ENCODE measurements at places on chromosomes 16 and 17.

DNA sequence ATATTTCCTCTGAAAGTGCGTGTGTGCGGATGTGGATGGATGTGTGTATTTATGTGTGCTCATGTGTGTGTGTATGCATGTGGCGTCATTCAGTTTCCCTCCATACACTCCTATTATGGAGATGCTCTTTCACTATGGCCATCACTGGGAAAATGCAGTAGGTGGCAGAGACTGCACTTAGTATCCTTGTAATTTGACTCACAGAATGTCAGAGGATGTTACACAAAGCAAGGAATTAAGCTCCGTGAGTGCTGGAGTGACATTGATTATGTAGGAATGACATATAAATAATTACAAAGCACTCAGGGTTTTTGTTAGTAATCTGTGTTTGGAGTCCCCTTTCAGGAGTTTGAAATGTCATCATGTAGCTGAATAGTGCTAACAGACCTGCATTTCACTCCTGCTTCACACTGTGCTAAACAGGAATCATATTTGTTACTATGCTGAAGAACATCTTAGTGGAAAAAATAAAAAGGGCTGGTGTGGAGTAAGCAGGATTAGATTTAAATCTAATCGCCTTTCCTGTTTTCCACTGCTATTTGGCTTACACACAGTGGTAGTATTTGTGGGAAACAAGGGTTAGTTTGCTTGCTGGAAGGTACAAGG is 59.6 kb downstream of the HS3ST4 start:
- DNase-seq, result no peak

DNA sequence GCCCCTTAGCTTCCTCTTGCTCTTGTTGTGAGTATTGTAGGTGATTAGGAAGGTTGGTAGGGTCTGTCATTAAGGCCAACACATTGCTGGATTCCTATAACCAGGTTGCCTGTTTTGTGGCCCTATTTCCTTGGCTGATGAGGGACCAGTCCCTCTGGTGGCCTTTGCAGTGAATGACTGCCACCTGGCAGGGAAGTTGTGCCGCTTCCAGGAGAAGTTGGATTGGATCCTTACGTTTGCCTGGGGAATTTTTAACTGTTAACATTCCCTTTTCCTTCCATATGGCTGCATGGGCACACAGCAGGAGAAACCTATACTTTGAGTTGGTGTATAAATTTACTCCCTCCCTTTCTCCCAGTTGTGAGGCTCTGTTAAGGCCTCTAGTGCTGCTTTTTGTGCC is 32.4 kb downstream of the LCMT1 start:
- DNase-seq, result no peak

DNA sequence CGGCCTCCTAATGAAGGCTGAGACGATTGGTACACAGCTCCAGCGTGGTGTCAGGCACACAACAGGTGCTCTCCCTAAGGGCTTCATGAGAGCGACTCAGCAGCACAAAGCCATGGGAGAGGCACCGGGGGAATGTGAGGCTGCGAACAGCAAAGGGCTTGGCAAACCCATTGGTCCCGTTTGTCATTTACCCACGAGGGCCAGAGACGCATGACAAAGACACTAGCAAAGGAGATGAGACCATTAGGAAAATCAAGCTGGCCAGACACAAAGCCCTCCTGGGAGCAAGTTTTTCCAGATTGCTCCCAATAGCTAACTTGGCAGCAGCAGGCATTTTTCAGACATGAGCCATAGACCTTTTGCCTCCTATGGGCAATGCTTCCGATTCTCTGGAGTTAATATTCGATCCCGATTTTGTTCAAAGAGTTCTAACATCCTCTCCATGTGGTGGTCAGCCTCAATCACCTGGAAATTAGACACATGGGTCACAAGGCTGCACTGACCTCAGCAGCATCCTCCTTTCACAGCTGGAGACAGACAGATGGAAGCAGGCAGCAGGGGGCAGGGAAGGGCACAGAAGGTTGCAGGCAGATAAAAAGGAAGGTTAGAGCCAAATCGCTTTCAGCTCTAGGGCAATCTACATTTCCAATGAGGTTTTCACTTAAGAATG is 38.2 kb downstream of the TK2 start:
- DNase-seq, result no peak

GRCh38 chr17:36475346-36475970 is 11.0 kb upstream of the ZNHIT3 start:
- no peak for DNase-seq

GRCh38 chr16:86902656-86903001 is 324.3 kb downstream of the FOXL1 start:
- no peak for DNase-seq

- DNase-seq, result no peak
Measured at GRCh38 chr16:1602285-1602684, 9.6 kb downstream of the IFT140 start.

DNA sequence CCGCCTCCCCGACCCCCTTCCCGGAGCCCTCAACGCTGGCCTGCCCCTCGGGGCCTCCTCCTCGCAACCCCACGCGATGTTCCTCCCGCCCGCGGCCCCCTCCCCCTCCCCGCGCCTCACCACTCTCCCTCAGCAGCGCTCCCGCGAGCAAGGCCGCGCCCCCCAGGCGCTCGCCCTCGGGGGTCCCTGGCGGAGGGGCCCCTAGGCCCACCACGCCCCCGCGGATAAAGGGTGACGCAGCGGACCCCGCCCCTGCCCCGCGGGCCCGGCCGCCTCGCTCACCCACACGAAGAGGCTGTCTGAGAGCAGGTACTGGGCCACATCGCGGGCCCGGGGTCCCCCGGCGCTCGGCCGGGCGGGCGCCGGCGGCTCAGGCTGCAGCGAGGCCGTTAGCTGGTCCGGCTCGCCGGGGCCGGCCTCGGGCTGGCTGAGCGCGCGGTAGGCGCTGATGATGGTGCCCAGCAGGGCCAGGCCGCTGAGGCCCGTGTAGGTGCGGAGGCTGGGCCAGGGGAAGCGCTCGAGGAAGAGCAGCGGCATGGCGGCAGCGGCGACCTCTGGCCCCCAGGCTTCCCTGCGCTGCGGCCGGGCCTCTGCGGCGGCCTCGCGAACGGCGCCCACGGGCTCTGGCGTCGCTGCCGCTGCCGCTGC is 430 bp downstream of the AMFR start:
- DNase-seq, result peak; percentile 77

Data from SK-N-SH (cell line).